CD4-positive, alpha-beta T cell treated with Interleukin-6 for 4 hours (primary cell): ENCODE measurements at places on chromosomes 16 and 17.
A peak's percentile ranks its signal among the peaks of the same experiment; 100 is the strongest.

DNA sequence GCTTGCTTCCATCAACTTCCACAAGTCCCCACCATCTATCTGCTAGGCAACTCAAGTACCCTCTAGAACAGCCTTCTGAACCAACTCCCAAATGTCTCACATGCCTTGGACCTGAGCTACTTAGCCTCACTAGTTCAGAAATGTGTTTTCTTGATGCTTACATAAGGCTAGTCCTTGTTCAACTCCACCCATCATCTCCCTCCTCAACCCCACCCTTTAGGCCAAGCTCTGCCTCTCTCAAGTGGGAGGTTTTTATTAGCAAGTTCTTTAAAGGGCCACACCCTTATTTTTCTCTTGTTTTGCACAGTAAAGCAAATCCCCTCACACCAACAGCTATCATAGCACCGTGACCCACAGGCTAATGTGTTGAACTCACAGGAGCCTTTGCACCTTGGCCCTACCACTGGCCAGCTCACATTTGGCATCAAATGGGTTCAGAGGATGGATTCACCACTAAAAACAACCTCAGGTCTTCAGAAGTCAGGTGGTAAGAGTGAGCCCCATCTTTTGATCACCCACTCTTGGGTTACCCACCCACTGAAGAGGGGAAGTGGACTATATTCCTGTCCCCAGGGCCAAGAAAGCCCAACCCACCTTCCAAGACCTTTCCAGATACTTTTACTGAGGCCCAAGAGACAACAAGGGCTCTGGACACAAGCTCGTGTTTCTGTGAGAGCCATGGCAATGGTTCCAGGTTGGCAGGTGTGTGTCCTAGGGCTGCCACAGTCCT lies 12.2 kb downstream of the PIK3R5 start:
- DNase-seq, result no peak

- no peak for DNase-seq
Measured at GRCh38 chr17:55444471-55445441, 23.1 kb upstream of the MMD start.

- DNase-seq, result no peak
Measured at GRCh38 chr16:60712144-60712543, 1324.1 kb downstream of the CDH8 start.

DNA sequence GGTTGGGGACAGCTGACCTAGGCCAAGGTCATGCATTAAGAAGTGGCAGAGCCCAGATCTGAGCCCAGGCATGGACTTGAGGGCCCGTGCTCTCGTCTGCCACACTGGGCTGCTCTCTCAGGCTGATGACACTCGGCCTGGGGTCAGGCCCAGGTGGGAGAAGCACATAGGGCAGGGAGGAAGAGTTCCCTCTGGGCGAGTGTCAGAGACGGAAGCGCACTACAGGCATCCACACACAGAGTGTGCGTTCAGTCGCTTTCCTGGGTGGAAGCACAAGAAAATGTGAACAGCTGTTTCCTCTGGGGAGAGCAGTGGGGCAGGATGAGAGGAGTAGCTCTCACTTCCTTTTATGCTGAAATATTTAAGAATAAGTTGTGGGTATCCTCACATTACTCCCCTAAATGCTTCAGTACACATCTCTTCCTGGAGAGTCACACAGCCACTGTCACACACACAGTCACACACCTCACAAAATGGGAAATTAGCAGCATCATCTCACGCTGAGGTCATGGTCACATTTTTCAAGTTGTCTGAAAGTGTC lies 59.7 kb downstream of the B9D1 start:
- DNase-seq, result no peak

- DNase-seq, result no peak
Measured at GRCh38 chr17:282000-282911, 70.4 kb downstream of the RPH3AL start.

- peak; percentile 10 for DNase-seq
Measured at GRCh38 chr17:37220607-37220953, 155.2 kb upstream of the C17orf78 start.

- no peak for DNase-seq
Measured at GRCh38 chr16:49837688-49838410, 18.1 kb downstream of the ZNF423 start.

- DNase-seq, result peak; percentile 41
Measured at GRCh38 chr16:22191532-22192260, 14.4 kb upstream of the EEF2K start.

DNA sequence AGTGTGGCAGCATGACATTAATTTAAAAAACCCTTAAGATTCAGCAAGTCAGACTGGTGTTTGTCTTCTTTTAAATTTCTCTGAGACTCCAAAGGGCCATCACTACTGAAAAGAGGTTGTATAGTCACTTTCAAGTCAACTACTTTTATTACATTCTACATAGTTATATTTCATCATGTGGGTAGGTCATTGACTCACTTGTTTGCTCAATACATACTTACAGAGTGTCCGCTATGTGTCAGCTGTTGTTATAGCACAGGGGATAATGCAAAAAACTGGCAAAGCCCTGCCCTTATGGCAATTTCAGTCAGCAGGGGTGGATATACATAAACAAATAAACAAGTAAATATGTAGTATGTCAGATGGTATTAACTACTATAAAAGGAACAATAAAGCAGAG lies 2.5 kb upstream of the MYH4 start:
- DNase-seq, result no peak

DNA sequence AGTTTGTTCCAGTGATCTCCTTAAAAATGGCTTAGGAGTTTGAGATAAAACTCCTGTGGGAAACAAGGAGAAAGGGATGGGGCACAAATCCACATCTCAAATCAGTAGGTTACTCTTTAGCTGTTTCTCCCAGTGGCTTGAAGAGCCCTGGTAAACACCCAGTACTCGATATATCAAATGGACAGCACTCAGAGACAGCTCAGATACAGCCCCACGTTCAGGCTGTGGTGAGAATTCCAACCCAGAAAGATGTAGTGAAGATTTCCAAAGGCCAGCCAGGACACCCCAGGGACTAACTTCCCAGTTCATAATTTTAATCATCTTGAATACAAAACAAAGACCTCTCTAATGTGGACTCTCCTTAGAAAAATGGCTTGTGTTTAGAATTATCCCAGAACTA lies 6.4 kb upstream of the VEZF1 start:
- no peak for DNase-seq

DNA sequence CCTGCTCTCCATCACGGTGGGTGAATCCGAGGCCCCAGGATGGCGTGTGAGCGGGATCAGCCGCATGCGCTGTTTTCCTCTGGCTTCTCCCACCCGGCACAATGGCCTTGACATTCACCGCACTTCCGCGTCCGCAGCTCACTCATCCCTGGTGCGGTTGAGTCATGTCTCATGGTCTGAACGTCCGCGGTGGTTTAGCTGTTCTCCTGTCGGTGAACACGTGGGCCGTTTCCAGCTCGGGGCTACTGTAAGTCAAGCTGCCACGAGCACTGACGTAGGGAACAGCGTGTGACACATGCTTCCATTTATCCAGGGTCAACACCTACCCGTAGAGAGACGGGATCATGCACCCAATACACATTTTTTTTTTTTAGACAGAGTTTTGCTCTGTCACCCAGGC lies 15.3 kb upstream of the CACNA1H start:
- DNase-seq, result no peak

- DNase-seq, result no peak
Measured at GRCh38 chr17:81811705-81812570, 8.0 kb downstream of the GCGR start.

DNA sequence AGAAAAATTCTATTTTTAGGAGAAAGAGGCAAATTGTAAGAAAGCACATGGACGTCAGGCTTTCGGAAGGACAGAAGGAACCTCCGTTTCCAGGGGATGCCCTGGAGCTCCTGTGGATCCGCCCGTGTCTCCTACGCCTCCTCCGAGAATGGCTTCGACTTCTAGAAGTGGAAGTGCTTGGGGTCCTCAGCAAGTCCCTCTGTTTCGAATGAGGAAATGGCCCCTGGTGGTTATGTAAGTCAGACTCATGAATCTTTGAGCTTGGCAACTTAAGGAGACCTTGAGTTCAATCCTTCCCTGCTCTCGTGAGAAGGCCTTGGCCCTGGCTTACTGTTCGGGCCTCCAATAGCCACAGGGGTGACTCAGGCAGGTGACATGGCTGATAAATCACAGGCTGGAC lies 38.9 kb downstream of the COX4I1 start:
- DNase-seq, result no peak

GRCh38 chr17:64017381-64017980 lies 3.0 kb downstream of the ICAM2 start:
- no peak for DNase-seq

DNA sequence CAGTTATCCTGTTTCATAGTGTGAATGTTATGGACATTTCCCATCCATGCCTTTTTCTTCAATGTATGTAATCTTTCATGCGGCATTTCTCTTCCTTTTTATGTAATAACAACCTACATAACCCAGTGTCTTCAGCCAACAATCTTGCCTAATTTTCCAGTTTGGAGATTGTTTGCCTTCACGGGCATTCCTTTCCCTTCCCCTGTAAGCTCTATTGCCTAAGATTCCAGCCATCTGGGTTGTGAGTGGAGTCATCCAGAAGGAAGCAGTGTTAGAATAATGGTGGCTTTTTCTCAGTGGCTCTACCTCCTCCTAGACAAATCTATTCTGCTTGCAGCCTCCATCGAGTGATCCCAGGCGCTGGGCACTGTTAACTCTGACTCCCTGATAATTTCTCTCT lies 22.3 kb downstream of the SYCE1L start:
- no peak for DNase-seq
